Osteoblast (primary cell): ENCODE measurements at places on chromosomes 2 and 18.

DNA sequence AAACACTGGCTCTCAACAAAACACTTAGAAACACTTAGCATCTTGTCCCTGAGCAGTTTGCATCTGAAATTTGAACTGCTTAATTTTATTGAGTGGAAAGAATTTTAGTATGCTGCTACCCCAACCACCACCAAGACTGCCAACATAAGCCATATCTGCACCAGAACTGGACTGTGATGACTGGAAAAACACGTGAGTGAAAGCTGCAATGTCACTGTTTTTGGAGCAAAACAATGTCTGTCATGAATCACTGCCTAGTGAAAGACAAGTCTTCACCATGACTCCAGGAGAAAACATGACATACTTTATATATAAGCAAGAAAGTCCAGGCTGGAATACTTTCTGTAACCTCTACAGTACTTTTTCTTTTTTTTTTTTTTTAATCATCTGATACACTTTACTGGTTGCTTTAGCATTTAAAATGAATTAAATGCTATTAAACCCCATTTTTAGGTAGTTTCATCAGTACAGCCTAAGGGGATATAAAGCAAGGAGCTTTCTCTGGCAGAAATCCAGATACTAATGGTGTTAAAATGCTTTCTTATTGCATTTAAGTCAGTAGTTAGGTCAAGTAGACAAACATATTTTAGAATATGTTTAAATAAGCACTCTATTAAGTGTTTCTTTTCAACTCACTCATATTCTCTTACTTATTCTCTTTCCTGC, 2129.4 kb upstream of the PIK3C3 start:
- no peak overlapping the region for H3K27ac ChIP-seq
- H3K4me1 ChIP-seq = no peaks in the 10 kb centered on the region
- no peak for DNase-seq
- no peak overlapping the region for H3K4me3 ChIP-seq

DNA sequence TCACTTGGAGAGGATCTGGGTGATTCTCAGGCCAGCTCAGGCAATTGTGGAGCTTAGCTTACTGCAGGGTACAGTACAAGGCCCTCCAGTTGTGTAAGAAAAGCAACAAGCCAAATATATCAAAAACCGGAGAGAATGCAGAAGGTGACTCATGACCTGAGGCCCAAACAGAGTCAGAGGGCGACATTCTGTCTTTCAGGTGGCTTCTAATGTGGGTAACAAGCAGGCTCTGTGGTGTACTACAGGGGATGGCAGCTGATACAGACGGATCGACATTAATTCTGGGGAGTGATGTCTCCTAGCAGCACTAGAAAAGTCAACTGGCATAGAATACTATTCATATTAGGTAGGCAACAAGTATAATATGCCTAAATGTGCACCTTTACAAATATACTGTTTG, 219.5 kb upstream of the SOX11 start:
- no peak for DNase-seq
- no peak overlapping the region for H3K4me3 ChIP-seq
- no peaks in the 10 kb centered on the region for H3K27me3 ChIP-seq

- peaks cover 47% of the 10 kb centered on the region for H3K4me1 ChIP-seq
- H3K27ac ChIP-seq = peak overlapping the region; percentile 100
- H3K4me3 ChIP-seq = no peak overlapping the region
- DNase-seq = no peak
- no peaks in the 10 kb centered on the region for H3K27me3 ChIP-seq
Measured at GRCh38 chr2:201152999-201153815, 29.7 kb upstream of the CASP10 start.

DNA sequence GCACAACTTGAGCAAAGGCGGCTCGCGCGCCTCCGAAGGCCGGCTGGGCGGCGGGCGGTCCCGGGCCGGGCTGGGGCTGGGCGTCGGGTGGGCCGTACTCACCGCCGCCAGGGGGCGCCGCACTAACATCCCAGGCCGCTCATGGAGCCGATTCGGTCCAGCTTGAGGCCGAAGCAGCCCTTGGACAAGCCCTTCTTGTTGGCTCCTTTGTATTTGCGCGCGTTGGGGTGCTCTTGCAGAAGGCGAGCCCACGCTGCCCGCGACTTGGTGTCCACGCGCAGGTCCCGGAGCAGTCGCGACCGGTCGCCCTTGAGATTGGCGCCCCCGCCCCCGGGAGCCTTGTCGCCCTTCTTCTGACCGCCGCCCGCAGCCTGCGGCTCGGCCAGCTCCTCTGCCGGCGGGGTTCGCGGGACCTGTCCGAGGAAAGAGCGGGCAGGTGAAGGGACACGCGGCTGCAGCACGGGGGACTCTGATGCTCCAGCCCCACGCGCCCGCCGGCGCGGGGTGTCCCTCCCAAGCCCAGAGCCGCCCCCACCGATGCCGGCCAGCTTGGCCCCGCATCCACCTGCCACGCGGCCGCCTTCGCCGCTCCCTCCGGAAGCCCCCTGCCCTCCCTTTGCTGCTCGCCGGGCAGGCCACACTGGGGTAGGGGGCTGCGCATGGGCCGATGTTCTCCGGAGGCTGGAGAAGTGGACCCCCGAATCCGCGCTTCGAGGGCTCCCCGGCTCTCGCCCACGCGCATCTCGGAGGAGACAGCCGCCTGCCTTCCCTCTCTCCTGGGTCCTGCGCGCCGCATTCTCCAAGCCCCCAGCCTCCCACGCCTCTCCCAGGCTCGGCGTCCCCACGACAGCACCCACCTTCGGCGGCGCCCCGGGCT, 655 bp downstream of the NPPC start:
- H3K36me3 ChIP-seq = no peaks in the 10 kb centered on the region
- DNase-seq = peak; percentile 100
- H3K4me1 ChIP-seq = peaks cover 8% of the 10 kb centered on the region
- no peak overlapping the region for H3K27ac ChIP-seq

DNA sequence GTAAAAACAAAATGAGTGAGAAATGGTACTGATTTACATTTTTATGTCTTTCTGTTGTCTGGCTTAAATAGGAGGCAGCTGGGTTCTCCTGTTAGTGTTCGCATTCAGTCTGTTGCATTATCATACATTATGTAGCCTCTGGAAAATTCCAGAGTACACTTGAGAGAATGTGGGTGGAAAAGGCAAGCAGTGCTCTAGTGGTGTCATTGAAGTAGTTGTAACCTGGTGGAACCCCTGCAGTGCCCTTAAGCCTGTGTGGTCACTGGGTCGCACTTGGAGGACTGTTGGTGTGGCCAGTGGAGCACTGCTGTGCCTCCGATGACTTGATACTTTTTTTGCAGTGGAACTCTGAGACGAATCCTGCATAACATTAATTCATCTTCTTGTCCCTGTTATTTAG, 52.4 kb downstream of the USP14 start:
- H3K36me3 ChIP-seq = peaks cover 62% of the 10 kb centered on the region
- no peak overlapping the region for H3K27ac ChIP-seq
- no peaks in the 10 kb centered on the region for H3K27me3 ChIP-seq
- no peak for DNase-seq
- no peak overlapping the region for H3K4me3 ChIP-seq

GRCh38 chr2:176178038-176178756, 10.3 kb upstream of the HOXD1 start:
- peak; percentile 91 for DNase-seq
- H3K27me3 ChIP-seq = peaks cover 74% of the 10 kb centered on the region

DNA sequence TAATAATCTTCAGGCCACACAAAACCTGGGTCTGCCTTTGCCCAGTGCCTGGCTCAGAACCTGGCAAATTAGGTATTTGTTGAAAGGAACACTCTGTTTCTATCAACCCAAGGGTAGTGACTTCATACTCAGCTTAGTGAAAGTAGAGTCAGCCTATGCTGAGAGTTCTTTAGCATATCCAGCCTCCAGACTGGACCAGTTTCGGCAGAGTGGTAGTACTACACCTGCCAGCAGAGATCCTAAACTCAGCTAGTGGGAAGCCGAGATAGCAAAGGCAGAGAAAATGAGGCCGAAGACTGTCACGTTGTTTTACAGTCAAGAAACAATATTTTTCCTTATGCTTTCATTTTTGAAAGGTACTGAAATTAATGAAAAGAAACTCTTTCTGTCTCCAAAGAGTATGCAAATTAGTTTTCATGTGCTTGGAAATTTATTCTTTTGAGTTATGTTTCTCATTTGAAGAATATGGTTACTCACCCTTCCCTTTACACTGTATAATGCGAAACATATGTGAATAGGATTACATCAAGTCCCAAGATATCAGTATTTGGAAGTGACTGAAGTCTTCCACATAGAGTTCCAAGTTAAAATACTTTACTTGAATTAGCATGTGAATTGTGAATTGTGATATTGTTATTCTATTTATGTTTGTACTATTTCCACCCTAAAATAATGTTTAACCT, 52.2 kb upstream of the UGP2 start:
- DNase-seq = no peak
- no peaks in the 10 kb centered on the region for H3K36me3 ChIP-seq
- H3K27ac ChIP-seq = peak overlapping the region; percentile 76
- peaks cover 45% of the 10 kb centered on the region for H3K4me1 ChIP-seq

GRCh38 chr2:176917-177316, 86.9 kb downstream of the SH3YL1 start:
- no peaks in the 10 kb centered on the region for H3K36me3 ChIP-seq
- H3K4me1 ChIP-seq = no peaks in the 10 kb centered on the region
- no peak overlapping the region for H3K4me3 ChIP-seq
- no peak for DNase-seq
- H3K27me3 ChIP-seq = no peaks in the 10 kb centered on the region

- H3K4me3 ChIP-seq = no peak overlapping the region
- no peaks in the 10 kb centered on the region for H3K4me1 ChIP-seq
- H3K36me3 ChIP-seq = no peaks in the 10 kb centered on the region
- no peak for DNase-seq
Measured at GRCh38 chr18:43563780-43564179, 286.5 kb upstream of the SYT4 start.

DNA sequence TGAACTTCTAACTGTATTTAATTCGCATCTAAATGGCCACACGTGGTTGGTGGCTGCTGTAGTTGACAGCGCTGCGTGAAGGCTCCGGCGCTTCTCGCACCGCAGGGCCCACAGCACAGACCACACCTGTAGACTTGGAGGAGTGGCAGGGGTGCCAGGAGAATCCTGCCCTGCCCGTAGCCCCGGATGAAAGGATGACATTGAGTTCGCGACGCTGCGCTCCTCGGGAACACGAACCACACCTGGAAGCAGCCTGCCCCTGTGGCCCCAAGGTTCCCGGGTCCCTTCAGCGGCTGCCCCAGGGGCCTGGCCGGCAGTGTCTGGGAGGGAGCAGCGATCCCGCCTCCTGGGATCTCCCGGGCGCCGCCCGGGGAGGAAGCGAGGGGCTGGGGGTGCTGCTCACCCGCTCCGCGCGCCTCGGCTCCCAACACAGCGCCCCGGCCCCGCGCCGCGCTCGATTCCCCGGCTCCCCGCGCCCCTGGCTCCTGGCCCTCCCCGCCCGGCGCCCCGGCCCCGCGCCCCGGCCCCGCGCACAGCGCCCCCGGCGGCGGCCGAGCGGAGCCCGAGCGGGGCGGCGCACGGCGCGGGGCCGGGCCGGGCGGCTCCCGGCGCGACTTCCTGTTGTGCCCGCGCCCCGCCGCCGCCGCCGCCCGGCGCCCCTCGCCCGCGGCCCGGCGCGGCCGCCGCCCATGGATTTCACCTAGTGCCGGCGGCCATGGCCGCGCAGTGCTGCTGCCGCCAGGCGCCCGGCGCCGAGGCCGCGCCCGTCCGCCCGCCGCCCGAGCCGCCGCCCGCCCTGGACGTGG, at the start of gene RNPEPL1:
TSS of gene RNPEPL1 (plus strand) at position 613 of the 806 bp plus-strand sequence. CDS start at position 716, 103 bp downstream.
- H3K4me3 ChIP-seq = peak within 1 kb of the TSS; percentile 81
- H3K27me3 ChIP-seq = no peaks in the 10 kb centered on the region
- H3K4me1 ChIP-seq = peaks cover 25% of the 10 kb centered on the region
- H3K27ac ChIP-seq = no peak within 1 kb of the TSS
- H3K36me3 ChIP-seq = peaks cover 3% of the 10 kb centered on the region

DNA sequence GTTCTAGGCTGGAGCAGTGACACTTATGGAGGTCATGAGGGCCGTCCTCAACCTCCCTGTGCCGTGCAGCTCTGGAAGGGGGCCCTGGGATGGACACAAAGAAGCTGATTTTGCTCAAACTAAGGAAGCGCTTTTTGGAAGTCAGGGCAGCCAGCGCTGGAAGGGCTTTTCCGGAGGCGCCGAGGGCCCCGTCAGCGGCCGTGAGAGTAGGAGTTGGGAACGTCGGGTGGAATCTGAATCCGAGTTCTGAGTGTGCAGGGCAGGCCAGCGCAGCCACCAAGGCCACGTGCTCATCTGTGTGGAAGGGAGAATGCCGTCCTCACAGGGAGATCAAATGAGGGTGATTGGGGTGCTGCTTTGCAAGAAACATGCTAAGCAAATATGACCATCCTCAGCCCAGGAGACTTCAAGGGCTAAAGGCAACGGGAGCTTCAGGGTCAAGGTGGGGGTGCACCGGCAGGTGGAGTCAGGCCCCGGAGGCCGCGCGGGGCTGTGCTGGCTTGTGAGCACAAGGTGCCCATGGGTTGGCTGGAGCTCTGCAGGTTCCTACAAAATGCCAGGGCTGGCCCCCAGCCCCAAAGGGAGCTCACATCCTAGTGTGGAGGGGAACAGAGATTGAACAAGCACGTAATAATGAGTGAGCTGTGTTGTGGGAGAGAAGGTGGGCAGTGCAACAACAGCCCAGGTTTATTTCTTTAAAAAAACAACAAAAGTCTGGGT, 70.4 kb upstream of the HPCAL1 start:
- no peak overlapping the region for H3K4me3 ChIP-seq
- peak; percentile 73 for DNase-seq
- peaks cover 7% of the 10 kb centered on the region for H3K4me1 ChIP-seq
- H3K27me3 ChIP-seq = peaks cover 5% of the 10 kb centered on the region
- no peak overlapping the region for H3K27ac ChIP-seq

- no peaks in the 10 kb centered on the region for H3K27me3 ChIP-seq
- no peak overlapping the region for H3K4me3 ChIP-seq
- no peak overlapping the region for H3K27ac ChIP-seq
- no peaks in the 10 kb centered on the region for H3K36me3 ChIP-seq
Measured at GRCh38 chr2:187509667-187510417, 44.4 kb downstream of the TFPI start.

DNA sequence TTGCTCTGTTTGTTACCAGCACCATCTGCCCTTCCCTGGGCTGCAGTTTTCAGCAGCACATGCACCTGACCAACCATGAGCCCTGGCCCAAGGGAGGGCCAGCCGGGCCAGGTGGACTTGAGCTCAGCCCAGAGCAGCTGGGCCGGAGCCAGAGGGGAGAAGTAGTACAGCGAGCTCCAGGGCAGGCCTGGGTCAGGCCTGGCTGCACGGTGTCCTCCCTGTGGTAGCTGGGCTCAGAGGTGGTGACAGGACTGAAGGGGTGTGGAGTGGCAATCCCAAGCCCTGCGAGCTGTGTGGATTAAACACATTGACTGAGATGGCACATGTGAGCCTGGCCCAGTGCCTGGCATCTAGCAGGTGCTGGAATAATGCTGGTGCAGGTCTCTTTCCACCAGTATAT, 222.2 kb downstream of the GLI2 start:
- no peaks in the 10 kb centered on the region for H3K27me3 ChIP-seq
- no peaks in the 10 kb centered on the region for H3K4me1 ChIP-seq
- H3K4me3 ChIP-seq = no peak overlapping the region

GRCh38 chr2:174158003-174158402, 90.3 kb downstream of the OLA1 start:
- H3K36me3 ChIP-seq = no peaks in the 10 kb centered on the region
- H3K27ac ChIP-seq = no peak overlapping the region
- no peak overlapping the region for H3K4me3 ChIP-seq
- peaks cover 11% of the 10 kb centered on the region for H3K4me1 ChIP-seq

- H3K36me3 ChIP-seq = no peaks in the 10 kb centered on the region
- no peaks in the 10 kb centered on the region for H3K4me1 ChIP-seq
- H3K27me3 ChIP-seq = no peaks in the 10 kb centered on the region
- no peak for DNase-seq
- no peak overlapping the region for H3K27ac ChIP-seq
- no peak overlapping the region for H3K4me3 ChIP-seq
Measured at GRCh38 chr2:129396980-129397599, 582.4 kb upstream of the RAB6C start.

GRCh38 chr2:119417908-119418307, 13.7 kb upstream of the TMEM37 start:
- no peaks in the 10 kb centered on the region for H3K36me3 ChIP-seq
- no peak overlapping the region for H3K4me3 ChIP-seq
- peaks cover 15% of the 10 kb centered on the region for H3K4me1 ChIP-seq
- DNase-seq = no peak
